Tibial nerve (tissue), 4 donors: ENCODE measurements at places on chromosomes 12 and 14. TPM values are rescaled to one million over a fixed set of nuclear protein-coding genes. Genes with fewer than 3 reads are reported as not detected.

The TAS2R50 gene
- total RNA-seq: 5.1 TPM

The TMEM132C gene
- total RNA-seq: 8.2 TPM

The ZNF268 gene
- total RNA-seq: 22.2 TPM

The CACNA2D4 gene
- 10.1 TPM for total RNA-seq

The RARG gene
- total RNA-seq: 31.8 TPM

The KRT8 gene
- 19.7 TPM for total RNA-seq

The BATF gene
- total RNA-seq: 11.1 TPM

The CCDC198 gene
- not detected for total RNA-seq

The TSPAN8 gene
- 40.2 TPM for total RNA-seq

The MIP gene
- not detected for total RNA-seq

The NOVA1 gene
- total RNA-seq: 59.7 TPM

The C1QL4 gene
- total RNA-seq: not detected

The LRCOL1 gene
- total RNA-seq: not detected

The NPFF gene
- total RNA-seq: not detected

The TCL1B gene
- not detected for total RNA-seq

The BCL2L14 gene
- not detected for total RNA-seq

The HHIPL1 gene
- total RNA-seq: 2.6 TPM
